ENCODE measurements at places on chromosomes 4 and X.

- DNase-seq = no peak
Measured at GRCh38 chr4:498328-498904, 540 bp downstream of the ZNF721 start.

GRCh38 chr4:10001757-10002156 is 19.5 kb downstream of the SLC2A9 start:
- no peak for DNase-seq

- DNase-seq = no peak
Measured at GRCh38 chr4:22500128-22500611, 15.7 kb downstream of the ADGRA3 start.

- no peak for DNase-seq
Measured at GRCh38 chr4:16794816-16795445, 103.5 kb downstream of the LDB2 start.

- no peak for DNase-seq
Measured at GRCh38 chr4:149993030-149993429, 85.2 kb upstream of the DCLK2 start.
